ENCODE measurements at places on chromosomes 1 and 21. TPM values are rescaled to one million over a fixed set of nuclear protein-coding genes. Genes with fewer than 3 reads are reported as not detected.
A peak's percentile ranks its signal among the peaks of the same experiment; 100 is the strongest.

Gene RGS13
- 3.8 TPM for polyA plus RNA-seq

DNA sequence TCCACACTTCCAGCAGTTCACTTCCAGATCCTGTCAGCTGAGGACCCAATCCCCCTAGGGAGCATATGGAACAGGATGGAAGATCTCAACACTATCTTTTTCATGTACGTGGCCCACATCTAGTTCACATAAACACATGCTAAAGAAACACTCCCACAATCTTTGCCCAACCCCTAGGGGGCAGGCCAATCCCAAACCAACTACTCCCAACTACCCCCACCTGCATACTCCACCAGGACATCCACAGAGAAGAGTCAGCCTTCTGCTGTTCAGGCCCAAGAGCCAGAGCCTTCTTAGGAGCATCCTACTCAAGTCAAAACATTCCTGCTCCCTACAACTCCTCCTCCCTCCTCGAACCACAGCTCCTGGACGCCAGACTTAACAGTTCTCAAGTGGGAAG, 5.6 kb upstream of the SLC5A9 start:
- no peaks in the 10 kb centered on the region for H3K36me3 ChIP-seq
- H3K4me3 ChIP-seq, result no peak overlapping the region
- H3K4me1 ChIP-seq, result no peaks in the 10 kb centered on the region
- H3K27ac ChIP-seq, result no peak overlapping the region

- peaks cover under 1% of the 10 kb centered on the region for H3K36me3 ChIP-seq
- H3K4me3 ChIP-seq, result no peak overlapping the region
- no peaks in the 10 kb centered on the region for H3K27me3 ChIP-seq
- no peak for DNase-seq
- peaks cover 68% of the 10 kb centered on the region for H3K4me1 ChIP-seq
These were observed 40.7 kb downstream of the AHDC1 start for GRCh38 chr1:27563341-27563590.

Gene LYPD8
- polyA plus RNA-seq, result not detected

- DNase-seq, result no peak
- H3K4me1 ChIP-seq, result no peaks in the 10 kb centered on the region
- no peaks in the 10 kb centered on the region for H3K27me3 ChIP-seq
- no peak overlapping the region for H3K27ac ChIP-seq
- H3K4me3 ChIP-seq, result no peak overlapping the region
These were observed 39.8 kb upstream of the TNR start for GRCh38 chr1:175783126-175783722.

DNA sequence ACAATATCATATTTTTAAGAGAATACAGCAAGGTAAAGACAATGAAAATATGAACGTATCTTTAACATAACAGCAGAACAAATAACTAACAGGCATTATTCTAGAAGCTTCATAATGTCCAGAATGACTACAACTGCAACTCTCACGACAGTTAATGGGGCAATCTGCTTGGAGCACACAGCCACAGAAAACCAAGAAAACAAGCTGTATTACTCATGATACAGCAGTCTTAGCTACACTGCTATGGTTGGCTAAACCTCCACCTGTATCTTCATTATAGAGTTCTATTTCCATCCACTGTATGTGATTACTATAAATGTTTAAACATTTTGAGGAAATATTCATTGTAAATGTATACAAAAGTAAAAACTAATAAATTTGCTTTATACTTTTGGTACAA, 139.9 kb downstream of the DPYD start:
- H3K36me3 ChIP-seq, result no peaks in the 10 kb centered on the region
- no peak overlapping the region for H3K27ac ChIP-seq
- H3K27me3 ChIP-seq, result no peaks in the 10 kb centered on the region
- H3K4me3 ChIP-seq, result no peak overlapping the region
- H3K4me1 ChIP-seq, result no peaks in the 10 kb centered on the region

GRCh38 chr21:45853703-45854342, 127.7 kb upstream of the COL6A1 start:
- no peak overlapping the region for H3K27ac ChIP-seq
- no peaks in the 10 kb centered on the region for H3K36me3 ChIP-seq
- no peaks in the 10 kb centered on the region for H3K4me1 ChIP-seq
- peaks cover 7% of the 10 kb centered on the region for H3K27me3 ChIP-seq
- H3K4me3 ChIP-seq, result no peak overlapping the region
- DNase-seq, result no peak

GRCh38 chr1:167453123-167453522, 65.2 kb downstream of the CD247 start:
- no peak for DNase-seq
- no peaks in the 10 kb centered on the region for H3K36me3 ChIP-seq
- peaks cover 10% of the 10 kb centered on the region for H3K27me3 ChIP-seq
- H3K4me3 ChIP-seq, result no peak overlapping the region
- no peak overlapping the region for H3K27ac ChIP-seq

GRCh38 chr1:99619583-99619982, 26.3 kb upstream of the PALMD start:
- H3K4me1 ChIP-seq, result no peaks in the 10 kb centered on the region
- no peak overlapping the region for H3K27ac ChIP-seq
- DNase-seq, result no peak
- no peak overlapping the region for H3K4me3 ChIP-seq
- H3K27me3 ChIP-seq, result no peaks in the 10 kb centered on the region

DNA sequence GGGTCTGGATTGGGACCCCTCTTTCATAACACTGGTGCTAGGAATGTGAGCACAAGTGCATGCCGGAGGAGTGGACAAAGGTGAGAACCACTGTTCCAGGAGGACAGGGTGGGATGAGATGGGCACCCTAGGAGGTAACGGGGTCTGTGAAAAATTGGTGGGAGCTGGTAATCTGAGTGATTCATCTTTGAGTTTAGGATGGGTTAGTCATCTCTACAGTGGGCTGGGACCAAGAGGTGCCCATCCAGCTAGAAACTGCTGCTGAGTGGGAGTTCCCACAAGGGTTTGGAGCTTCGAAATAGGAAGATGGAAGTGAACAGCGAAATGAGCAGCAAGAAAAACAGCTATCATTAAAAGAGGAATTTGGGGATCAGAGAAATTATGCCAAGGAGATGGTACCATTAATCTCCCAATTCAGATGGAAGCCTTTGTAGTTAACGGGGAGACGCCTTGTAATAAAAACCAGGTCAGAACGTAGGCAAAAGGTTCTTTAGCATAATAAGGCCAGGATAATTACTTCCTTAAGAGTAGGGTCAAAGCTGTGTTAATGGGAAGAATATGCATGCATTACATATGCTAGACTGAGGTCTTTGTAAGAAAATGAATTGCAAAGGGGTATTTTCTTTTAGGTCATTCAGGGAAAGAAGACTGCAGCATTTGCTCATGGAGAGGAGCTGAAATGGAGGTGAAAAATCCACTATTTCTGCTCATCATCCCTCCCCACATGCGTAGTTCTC, 55.5 kb downstream of the OLFML3 start:
- no peak for DNase-seq
- H3K27me3 ChIP-seq, result no peaks in the 10 kb centered on the region
- H3K4me3 ChIP-seq, result no peak overlapping the region

Gene CD1C
- 1.6 TPM for polyA plus RNA-seq

- no peak overlapping the region for H3K4me3 ChIP-seq
- peak overlapping the region; percentile 15 for H3K27ac ChIP-seq
- no peaks in the 10 kb centered on the region for H3K27me3 ChIP-seq
- H3K36me3 ChIP-seq, result no peaks in the 10 kb centered on the region
- H3K4me1 ChIP-seq, result peaks cover 13% of the 10 kb centered on the region
These were observed 31.0 kb downstream of the TMCC2 start for GRCh38 chr1:205258719-205259118.

DNA sequence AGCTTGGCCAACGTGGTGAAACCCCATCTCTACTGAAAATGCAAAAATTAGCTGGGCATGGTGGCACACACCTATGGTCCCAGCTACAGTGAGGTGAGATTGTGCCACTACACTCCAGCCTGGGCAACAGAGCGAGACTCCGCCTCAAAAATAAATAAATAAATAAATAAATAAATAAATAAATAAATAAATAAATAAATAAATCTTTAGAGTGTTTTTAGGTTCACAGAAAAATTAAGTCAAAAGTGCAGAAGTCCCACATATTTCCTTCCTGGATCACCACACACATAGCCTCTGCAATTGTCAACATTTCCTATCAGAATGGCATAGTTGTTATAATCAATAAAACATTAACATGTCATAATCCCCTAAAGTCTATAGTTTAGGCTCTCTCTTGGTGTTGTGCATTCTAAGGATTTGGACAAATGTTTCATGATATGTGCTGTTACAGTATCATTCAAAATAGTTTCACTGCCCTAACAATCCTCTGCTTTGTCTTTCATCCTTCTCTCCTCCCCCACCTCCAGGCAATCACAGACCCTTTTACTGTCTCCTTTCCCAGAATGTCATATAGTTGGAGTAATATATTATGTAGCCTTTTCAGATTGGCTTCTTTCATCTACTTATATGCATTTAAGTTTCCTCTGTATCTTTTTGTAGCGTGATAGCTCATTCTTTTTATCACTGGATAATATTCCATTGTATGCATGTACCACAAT, 58.3 kb downstream of the LAMC1 start:
- DNase-seq, result no peak
- H3K27ac ChIP-seq, result no peak overlapping the region
- no peaks in the 10 kb centered on the region for H3K27me3 ChIP-seq
- no peak overlapping the region for H3K4me3 ChIP-seq
- no peaks in the 10 kb centered on the region for H3K36me3 ChIP-seq
- H3K4me1 ChIP-seq, result peaks cover 5% of the 10 kb centered on the region

GRCh38 chr1:24725209-24725651, 20.0 kb upstream of the CLIC4 start:
- H3K27me3 ChIP-seq, result no peaks in the 10 kb centered on the region
- peak overlapping the region; percentile 57 for H3K27ac ChIP-seq
- no peak for DNase-seq

Gene ERG
- polyA plus RNA-seq, result 41.7 TPM

Gene OPTC
- not detected for polyA plus RNA-seq

- DNase-seq, result no peak
- H3K27ac ChIP-seq, result no peak overlapping the region
- no peaks in the 10 kb centered on the region for H3K27me3 ChIP-seq
- no peak overlapping the region for H3K4me3 ChIP-seq
- peaks cover 9% of the 10 kb centered on the region for H3K4me1 ChIP-seq
These were observed 14.0 kb upstream of the PODN start for GRCh38 chr1:53047737-53048736.

Gene ACTA1
- 0.93 TPM for polyA plus RNA-seq

Gene PRDM2
- polyA plus RNA-seq, result 46.6 TPM

DNA sequence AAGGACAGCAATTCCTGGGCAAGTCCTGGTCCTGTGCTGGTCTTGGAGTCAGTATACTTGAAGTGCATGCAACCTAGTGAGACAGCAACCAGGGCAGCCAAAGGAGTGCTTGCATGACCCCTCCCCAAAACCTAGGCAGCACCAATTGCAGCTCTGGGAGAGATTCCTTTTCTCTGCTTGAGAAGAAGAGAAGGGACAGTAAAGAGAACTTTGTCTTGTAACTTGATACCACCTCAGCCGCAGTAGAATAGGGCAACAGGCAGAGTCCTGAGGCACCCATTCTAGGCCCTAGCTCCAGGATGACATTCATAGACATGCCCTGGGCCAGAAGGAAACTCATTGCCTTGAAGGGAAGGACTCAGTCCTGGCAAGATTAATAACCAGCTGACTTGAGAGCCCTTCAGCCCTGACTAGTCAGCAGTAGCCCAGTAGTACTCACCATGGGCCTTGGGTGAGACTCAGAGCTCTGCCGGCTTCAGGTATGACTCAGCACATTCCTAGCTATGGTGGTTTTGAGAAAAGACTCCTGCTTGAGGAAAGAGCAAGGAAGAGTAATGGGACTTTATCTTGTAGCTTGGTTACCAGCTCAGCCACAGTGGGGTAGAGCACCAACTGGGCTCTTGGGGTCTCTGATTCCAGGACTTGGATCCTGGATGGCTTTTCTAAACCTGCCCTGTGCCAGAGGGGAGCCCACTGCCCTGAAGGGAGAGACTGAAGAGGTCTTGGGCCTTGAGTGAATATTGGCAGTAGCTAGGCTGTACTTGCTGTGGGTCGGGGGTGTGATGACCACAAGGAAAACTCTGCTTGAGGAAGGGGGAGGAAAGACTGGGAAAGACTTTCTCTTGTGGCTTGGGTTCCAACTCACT, 51.7 kb upstream of the ACADM start:
- H3K27ac ChIP-seq, result no peak overlapping the region
- H3K27me3 ChIP-seq, result no peaks in the 10 kb centered on the region
- DNase-seq, result no peak
- no peaks in the 10 kb centered on the region for H3K4me1 ChIP-seq
- H3K4me3 ChIP-seq, result no peak overlapping the region

Gene CFAP107
- 1.9 TPM for polyA plus RNA-seq

DNA sequence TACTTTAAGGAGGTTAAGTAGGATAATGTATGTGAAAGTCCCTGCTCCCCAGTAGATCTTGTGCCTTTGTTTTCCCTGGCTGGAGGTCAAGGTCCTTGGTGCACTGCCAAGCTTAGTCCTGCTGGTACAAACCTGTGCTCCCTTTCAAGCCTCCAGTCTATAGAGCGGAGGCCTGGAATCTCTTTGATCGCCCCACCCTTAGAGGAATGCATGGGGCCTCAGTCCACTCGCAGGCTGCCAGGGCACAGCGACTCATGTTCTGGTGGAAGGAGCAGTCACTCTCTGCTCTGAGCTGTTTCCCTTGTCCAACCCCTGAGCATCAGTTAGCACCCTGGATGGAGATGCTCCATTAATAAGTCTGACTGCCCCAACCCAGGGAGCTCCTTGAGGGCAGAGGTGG, 121.8 kb downstream of the HMGB4 start:
- no peaks in the 10 kb centered on the region for H3K27me3 ChIP-seq
- no peak overlapping the region for H3K4me3 ChIP-seq
- H3K27ac ChIP-seq, result no peak overlapping the region
- no peak for DNase-seq
- H3K4me1 ChIP-seq, result no peaks in the 10 kb centered on the region
- no peaks in the 10 kb centered on the region for H3K36me3 ChIP-seq

DNA sequence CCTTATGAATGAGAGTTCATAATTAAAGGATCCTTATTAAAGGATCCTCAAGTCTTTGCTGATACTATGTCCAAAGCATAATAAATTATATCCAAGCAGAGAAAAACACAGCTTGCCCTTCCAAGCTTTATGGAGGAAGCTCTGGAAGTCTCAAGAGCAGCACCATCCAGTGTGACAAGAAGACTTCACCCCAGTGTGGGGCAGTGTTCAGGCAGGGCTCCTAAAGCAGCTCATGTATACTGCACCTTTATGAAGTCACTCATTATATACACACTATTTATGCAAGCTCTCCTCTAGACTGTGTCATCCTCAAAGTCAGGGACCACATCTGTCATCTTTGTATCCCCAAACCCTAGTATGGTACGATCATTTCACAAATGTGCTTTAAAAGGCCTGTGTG, 11.9 kb upstream of the CCN1 start:
- H3K36me3 ChIP-seq, result no peaks in the 10 kb centered on the region
- no peaks in the 10 kb centered on the region for H3K27me3 ChIP-seq
- peak overlapping the region; percentile 23 for H3K27ac ChIP-seq
- DNase-seq, result no peak
- peaks cover 4% of the 10 kb centered on the region for H3K4me1 ChIP-seq

Gene NUP210L
- 0.23 TPM for polyA plus RNA-seq

GRCh38 chr1:35590476-35591040, 17.4 kb downstream of the TFAP2E start:
- no peak overlapping the region for H3K4me3 ChIP-seq
- no peak overlapping the region for H3K27ac ChIP-seq
- DNase-seq, result no peak
- no peaks in the 10 kb centered on the region for H3K27me3 ChIP-seq

Measured in left lung (tissue), 14 donors.